ENCODE measurements at places on chromosomes 4 and X.
A peak's percentile ranks its signal among the peaks of the same experiment; 100 is the strongest.

- DNase-seq = no peak
- H3K36me3 ChIP-seq = no peaks in the 10 kb centered on the region
- no peak overlapping the region for H3K27ac ChIP-seq
- H3K4me1 ChIP-seq = peaks cover 14% of the 10 kb centered on the region
- H3K27me3 ChIP-seq = no peaks in the 10 kb centered on the region
These were observed 156.0 kb downstream of the DCLK2 start for GRCh38 chr4:150234246-150234645.

- peak overlapping the region; percentile 78 for H3K27ac ChIP-seq
- DNase-seq = no peak
- peaks cover 16% of the 10 kb centered on the region for H3K4me1 ChIP-seq
- no peaks in the 10 kb centered on the region for H3K36me3 ChIP-seq
These were observed 632 bp downstream of the CCSER1 start for GRCh38 chr4:90127706-90128345.

DNA sequence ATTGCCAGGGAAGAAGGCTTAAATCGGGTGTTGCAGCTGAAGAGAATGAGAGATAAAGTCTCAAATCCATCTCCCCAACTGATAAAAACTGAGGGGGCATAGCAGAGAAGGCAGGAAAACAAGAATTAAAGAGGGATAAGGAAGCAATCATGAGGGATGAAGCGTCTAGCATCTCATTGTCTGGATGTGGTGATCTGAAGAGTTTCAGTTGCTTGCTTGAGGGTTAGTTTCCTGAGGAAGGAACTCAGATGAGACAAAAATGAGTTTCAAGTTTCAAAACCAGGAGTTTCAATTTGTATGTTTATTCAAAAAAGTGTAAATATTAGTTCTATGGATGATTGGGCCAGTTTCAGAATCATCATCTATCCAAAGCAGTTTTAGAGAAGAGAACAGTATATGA lies 496.9 kb downstream of the RAB28 start:
- no peaks in the 10 kb centered on the region for H3K4me1 ChIP-seq
- no peaks in the 10 kb centered on the region for H3K36me3 ChIP-seq

- H3K4me3 ChIP-seq = no peak overlapping the region
- no peaks in the 10 kb centered on the region for H3K27me3 ChIP-seq
- no peaks in the 10 kb centered on the region for H3K36me3 ChIP-seq
- H3K27ac ChIP-seq = no peak overlapping the region
These were observed 44.0 kb upstream of the ADAD1 start for GRCh38 chr4:122334828-122335227.

DNA sequence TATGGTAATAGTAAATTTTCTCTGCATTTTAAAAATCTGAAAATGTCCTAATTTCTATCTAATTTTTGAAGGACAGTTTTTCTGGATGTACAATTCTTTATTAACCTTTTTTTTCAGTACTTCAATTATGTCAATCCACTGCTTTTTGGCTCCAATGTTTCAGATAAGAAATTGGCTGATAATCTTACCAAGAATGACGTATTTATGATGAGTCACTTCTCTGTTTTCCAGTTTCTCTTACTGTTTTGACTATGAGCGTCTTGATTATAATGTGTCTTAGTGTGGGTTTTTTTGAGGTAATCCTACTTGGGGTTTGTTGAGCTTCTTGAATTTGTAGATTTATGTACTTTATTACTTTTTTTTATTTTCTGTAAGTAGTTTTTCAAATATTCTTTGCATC lies 47.2 kb downstream of the UGT2B11 start:
- no peaks in the 10 kb centered on the region for H3K4me1 ChIP-seq
- no peak overlapping the region for H3K4me3 ChIP-seq

- no peak overlapping the region for H3K27ac ChIP-seq
- peaks cover 3% of the 10 kb centered on the region for H3K36me3 ChIP-seq
- H3K4me3 ChIP-seq = no peak overlapping the region
- H3K4me1 ChIP-seq = no peaks in the 10 kb centered on the region
- H3K27me3 ChIP-seq = no peaks in the 10 kb centered on the region
These were observed 43.3 kb downstream of the MTMR1 start for GRCh38 chrX:150736475-150736874.

DNA sequence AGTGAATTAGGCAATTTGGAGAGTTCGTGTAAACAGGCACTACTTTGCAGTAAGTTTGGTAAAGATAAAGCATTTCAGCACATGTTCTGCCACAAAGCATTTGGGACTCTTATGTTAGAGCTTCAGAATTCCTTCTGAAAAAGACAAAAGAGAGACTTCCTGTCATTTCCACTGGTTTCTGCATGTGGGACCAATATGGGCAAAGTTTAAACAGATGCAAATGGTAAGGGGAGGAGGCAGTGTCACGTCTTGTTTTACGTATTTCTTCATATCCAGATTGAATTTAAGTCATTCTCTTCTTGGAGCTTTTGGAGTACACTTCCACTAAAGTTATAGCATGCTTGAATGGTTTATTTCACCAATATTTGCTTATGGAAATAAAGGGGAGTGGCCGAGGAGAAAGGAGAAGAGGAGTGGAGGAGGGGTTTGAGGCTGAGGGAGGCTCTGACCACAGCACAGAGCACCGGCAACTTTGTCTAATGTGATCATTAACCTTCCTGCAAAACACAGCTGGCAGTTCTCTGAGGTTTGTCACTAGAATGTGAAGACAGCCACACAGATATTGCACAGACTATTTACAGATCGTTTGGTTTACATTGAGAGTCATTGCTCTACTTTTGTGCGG lies at the start of gene APELA:
Gene APELA, plus strand, starts transcription at position 479 of the 625 bp plus-strand sequence. CDS start 154 bp downstream, outside the sequence.
- H3K27ac ChIP-seq = no peak within 1 kb of the TSS
- no peaks in the 10 kb centered on the region for H3K27me3 ChIP-seq
- no peak within 1 kb of the TSS for H3K4me3 ChIP-seq
- no peaks in the 10 kb centered on the region for H3K4me1 ChIP-seq
- DNase-seq = no peak
- H3K36me3 ChIP-seq = no peaks in the 10 kb centered on the region

- no peak overlapping the region for H3K27ac ChIP-seq
- H3K4me3 ChIP-seq = no peak overlapping the region
- H3K4me1 ChIP-seq = no peaks in the 10 kb centered on the region
These were observed 150.5 kb upstream of the SPRY1 start for GRCh38 chr4:123246085-123246484.

DNA sequence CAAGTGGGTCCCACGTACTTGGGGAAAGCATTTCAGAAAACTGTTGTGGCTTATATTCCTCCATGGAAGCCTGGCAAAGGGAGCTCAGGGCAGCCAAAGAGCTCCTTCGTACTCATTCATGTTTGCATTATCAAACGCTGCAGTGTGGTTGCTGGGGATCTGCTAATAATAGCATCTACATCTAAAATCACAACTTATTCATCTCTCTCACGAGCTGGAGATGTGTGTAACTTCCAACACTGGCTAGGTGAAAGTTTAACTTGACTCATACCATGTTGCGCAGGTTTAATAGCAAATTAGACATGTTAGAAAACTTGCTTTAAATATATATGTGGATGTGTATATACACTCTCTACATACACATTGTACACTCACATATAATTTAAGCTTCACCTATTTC lies 415.1 kb downstream of the AFF2 start:
- H3K27me3 ChIP-seq = no peaks in the 10 kb centered on the region
- no peak for DNase-seq
- no peak overlapping the region for H3K27ac ChIP-seq
- H3K36me3 ChIP-seq = no peaks in the 10 kb centered on the region
- no peak overlapping the region for H3K4me3 ChIP-seq

DNA sequence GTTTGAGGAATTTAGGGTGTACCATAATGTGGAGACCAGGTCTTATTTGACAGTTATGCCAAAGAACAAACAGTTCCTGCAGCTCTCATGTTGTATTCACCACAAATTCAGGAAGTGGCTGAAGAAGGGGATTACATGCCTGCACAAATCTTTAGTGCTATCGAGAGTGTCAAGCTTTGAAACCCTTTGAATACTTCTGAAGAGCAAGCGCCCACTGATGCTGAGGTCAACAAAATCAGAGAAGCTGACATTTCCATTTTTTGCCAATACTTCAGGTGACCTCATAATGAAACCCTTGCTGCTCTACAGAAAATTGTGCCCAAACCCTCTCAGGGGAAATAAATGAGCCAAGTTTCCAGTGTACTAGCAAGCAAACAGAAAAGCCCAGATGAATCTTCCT lies 28.4 kb downstream of the PAK3 start:
- no peaks in the 10 kb centered on the region for H3K36me3 ChIP-seq
- H3K27ac ChIP-seq = no peak overlapping the region
- 0 out of 2 replicates have a peak, but pooled peaks cover 2% of the 10 kb centered on the region for H3K27me3 ChIP-seq
- no peak overlapping the region for H3K4me3 ChIP-seq
- no peaks in the 10 kb centered on the region for H3K4me1 ChIP-seq
- no peak for DNase-seq

GRCh38 chrX:154477891-154478477 lies 1.1 kb downstream of the LAGE3 start:
- H3K4me1 ChIP-seq = peaks cover 10% of the 10 kb centered on the region
- DNase-seq = no peak
- peak overlapping the region; percentile 87 for H3K27ac ChIP-seq
- no peaks in the 10 kb centered on the region for H3K27me3 ChIP-seq

DNA sequence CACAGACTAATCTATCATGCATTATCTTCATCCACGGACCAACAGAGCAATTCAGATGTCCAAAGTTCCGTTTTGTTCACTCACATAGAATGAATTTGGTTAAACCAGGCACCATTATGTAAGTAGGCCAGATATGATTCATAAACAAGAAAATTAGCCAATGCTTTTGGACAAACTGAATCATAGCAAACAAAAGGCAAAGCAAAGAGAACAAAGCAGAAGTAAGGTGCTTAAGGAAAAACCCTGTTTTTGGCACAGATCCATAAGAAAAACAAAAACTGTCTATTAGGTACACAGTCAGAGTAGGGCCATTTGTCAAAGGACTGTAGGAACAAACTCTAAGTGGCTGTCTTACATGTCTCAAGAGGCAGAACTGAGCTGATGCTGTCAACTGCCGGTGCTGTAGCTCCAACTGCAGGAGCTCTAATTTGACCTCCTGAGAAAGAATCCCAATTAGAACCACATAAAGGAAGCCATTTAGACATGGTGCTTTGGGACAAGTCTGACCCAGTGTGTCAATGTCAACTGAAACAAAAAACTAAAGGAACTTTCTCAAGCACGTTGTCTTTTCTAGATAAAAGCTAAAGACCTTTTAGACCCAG lies 146.7 kb downstream of the COL25A1 start:
- no peak for DNase-seq
- H3K36me3 ChIP-seq = no peaks in the 10 kb centered on the region
- no peaks in the 10 kb centered on the region for H3K4me1 ChIP-seq
- H3K27me3 ChIP-seq = peaks cover 86% of the 10 kb centered on the region
- H3K4me3 ChIP-seq = no peak overlapping the region

DNA sequence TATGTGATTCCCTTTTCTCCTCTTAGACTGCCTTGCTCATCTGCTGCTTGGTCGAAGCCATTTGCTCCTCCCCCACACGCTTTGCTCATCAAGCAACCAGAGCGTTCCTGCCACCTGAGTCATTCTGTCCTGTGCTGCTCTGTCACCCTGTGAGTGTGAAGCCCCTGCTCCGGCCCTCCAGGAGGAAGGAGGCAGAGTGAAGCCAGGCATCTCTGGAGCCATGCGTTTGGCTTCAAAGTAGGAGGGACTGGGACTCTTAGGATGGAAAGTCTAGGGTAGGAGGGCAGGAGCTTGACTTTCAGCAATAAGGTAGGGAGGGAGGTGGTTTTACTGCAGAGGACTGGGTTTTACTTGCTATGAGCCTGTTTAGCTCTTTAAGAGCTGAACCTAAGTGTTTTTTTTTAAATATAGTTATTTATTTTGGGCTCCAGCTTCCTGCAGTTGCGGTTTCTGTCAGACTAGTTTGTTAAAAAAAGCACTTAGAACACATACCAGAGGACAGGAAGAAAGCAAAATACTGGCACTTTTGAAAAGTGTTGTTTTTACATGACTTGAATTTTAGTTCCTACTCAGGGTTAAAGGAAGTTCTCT lies 63.6 kb downstream of the SPINK2 start:
- peak; percentile 70 for DNase-seq
- peak overlapping the region; percentile 41 for H3K27ac ChIP-seq
- H3K36me3 ChIP-seq = no peaks in the 10 kb centered on the region
- peak overlapping the region; percentile 33 for H3K4me3 ChIP-seq

DNA sequence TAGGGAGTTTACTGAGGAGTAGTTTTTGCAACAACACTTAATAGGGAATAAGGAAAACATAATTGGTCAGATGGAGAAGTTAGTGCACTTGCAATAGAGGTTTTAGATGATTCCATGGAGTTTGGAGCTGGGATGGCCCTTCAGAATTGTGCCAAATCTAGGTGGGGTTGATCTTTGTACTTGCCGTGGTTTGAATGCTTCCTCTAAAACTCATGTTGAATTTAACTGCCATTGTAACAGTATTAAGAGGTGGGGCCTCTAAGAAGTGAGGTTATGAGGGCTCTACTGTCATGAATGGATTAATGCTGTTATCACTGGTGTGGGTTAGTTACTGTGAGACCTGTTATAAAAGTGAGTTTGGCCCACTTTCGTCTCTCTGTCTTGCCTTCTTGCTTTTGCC lies 94.4 kb upstream of the BOD1L1 start:
- no peak overlapping the region for H3K4me3 ChIP-seq
- no peak overlapping the region for H3K27ac ChIP-seq
- no peak for DNase-seq
- no peaks in the 10 kb centered on the region for H3K27me3 ChIP-seq
- H3K36me3 ChIP-seq = no peaks in the 10 kb centered on the region

- peak overlapping the region; percentile 55 for H3K27ac ChIP-seq
- peak; percentile 12 for DNase-seq
- H3K36me3 ChIP-seq = no peaks in the 10 kb centered on the region
- peak overlapping the region; percentile 51 for H3K4me3 ChIP-seq
These were observed 21.0 kb upstream of the BCORL1 start for GRCh38 chrX:129961180-129962083.

GRCh38 chr4:130985371-130985770 lies 1889.4 kb downstream of the C4orf33 start:
- no peak overlapping the region for H3K27ac ChIP-seq
- no peaks in the 10 kb centered on the region for H3K27me3 ChIP-seq
- no peaks in the 10 kb centered on the region for H3K36me3 ChIP-seq

- no peaks in the 10 kb centered on the region for H3K27me3 ChIP-seq
- H3K36me3 ChIP-seq = no peaks in the 10 kb centered on the region
- DNase-seq = no peak
- no peak overlapping the region for H3K4me3 ChIP-seq
- peaks cover 7% of the 10 kb centered on the region for H3K4me1 ChIP-seq
These were observed 22.1 kb downstream of the CD99 start for GRCh38 chrX:2712890-2713840.

DNA sequence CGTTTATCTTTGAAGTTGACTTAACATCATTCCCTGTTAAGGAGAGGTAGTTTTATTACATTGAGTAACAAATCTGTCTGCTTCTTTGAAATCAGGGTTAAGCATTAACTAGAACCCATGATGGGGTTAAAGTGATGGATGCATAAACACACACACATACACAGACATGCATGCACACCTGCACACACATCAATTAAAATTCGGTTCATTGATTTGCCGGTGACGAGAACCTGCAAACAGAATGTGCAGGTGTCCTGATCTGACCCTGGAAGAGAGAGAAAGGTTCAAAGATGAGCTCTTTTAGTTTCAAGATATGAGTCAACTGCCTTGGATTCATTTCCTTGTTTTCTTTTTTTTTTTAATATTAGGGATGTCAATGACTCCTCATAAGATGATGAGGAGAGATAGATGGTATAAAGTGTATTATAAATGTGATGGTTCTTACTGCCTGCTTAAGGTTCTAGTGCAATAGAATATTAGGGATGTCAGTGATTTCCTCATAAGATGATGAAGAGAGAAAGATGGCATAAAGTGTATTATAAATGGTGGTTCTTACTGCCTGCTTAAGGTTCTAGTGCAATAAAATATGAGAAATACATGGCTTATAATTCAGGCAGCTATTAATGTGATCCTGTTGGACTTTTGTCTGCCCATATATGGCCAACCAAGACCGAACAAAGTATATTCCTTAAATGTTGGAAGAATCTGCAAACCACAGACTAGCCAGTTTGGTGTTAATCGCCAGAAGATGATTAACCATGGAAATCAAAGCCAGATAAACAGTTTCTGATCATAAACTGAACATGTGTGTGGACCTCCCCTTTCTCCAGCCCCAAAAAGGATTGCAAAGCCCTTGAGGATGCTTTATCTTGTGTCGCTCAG lies 14.1 kb upstream of the CD99 start:
- H3K27ac ChIP-seq = no peak overlapping the region
- no peaks in the 10 kb centered on the region for H3K27me3 ChIP-seq

Measured in HCT116 (cell line).